Myometrial cell (primary cell): ENCODE measurements at places on chromosomes 12 and 14. TPM values are rescaled to one million over a fixed set of nuclear protein-coding genes. Genes with fewer than 3 reads are reported as not detected.

Gene GPR68
- total RNA-seq: under 0.01 TPM in 1 of 2 replicates, not detected in the other

Gene E2F7
- total RNA-seq: 5.2 and 9.2 TPM in 2 replicates

Gene ADGRD1
- not detected in 2 replicates for total RNA-seq

Gene GLTP
- total RNA-seq: 60.6 and 67.7 TPM in 2 replicates

Gene MMAB
- 126 and 129 TPM in 2 replicates for total RNA-seq

Gene RNF212B
- total RNA-seq: not detected in 2 replicates

Gene KRT73
- not detected in 2 replicates for total RNA-seq

Gene TSPAN11
- total RNA-seq: under 0.01 and 0.29 TPM in 2 replicates

Gene P2RX2
- total RNA-seq: not detected in 2 replicates

Gene SLC22A17
- total RNA-seq: 10.1 and 16.8 TPM in 2 replicates

Gene KLRD1
- total RNA-seq: under 0.01 TPM in 1 of 2 replicates, not detected in the other

Gene ATP23
- 11.9 and 18.5 TPM in 2 replicates for total RNA-seq

Gene POLE2
- total RNA-seq: 19.9 and 24.3 TPM in 2 replicates

Gene LBHD2
- not detected in 2 replicates for total RNA-seq
